Left colon (tissue), 2 donors: ENCODE measurements at places on chromosomes 2 and 18. TPM values are rescaled to one million over a fixed set of nuclear protein-coding genes. Genes with fewer than 3 reads are reported as not detected.

- DNase-seq, result no peak
Observed at GRCh38 chr18:9335697-9336045, 1.1 kb downstream of the TWSG1 start.

DNA sequence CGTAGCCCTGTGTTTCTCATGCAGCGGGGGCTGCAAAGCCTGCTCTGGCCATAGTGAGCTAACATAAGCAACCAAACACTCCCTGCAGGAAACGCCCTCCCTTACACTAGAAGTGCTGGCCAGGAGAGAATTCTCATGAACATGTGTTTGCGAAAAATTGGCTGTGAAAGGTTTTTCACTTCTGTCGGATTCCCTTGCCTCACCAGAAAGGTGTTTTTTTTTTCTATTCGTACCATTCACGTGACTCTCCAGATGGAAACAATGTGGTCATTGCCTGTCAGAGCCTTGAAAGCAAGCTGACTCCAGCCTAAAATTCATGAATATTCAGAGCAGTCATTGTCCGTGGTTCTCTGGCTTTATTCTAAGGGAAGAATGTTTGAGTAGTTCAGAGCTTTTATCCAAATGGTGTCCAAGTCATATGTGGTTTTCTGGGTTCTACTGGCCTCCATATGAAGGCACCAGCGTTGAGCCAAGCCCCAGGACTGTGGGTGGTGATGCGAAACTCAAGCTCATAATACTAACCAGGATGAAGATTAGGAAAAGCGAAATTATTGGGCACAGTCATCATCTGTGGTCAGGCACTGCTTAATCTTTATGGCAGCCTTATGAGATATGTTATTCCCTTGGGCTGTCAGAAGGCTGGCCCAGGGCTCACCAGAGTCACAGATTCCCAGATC lies 236.4 kb downstream of the ALPK2 start:
- no peak for DNase-seq

- peak; percentile 33 for DNase-seq
Observed at GRCh38 chr2:99636144-99637034, 146.6 kb upstream of the REV1 start.

GRCh38 chr2:60551240-60552077 lies 2.0 kb downstream of the BCL11A start:
- peak; percentile 43 for DNase-seq

DNA sequence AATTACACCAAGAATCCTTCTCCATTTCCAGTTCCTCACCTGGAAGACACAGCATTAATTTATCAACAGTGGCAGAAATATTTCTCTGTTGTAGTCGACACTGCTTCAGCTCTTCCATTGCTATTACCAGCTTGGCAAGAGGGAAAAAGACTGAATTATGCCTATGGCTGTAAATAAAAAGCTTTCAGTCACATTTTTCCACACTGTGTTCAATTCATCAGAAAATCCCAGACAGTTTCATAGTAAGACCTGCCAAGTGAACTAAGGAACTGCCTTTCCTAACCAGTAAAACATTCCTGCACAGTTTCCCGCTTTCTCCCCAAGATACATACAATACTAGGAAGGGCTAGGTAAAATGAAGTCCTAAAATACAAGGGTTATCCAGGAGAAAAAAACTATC lies 94.7 kb downstream of the EXOC6B start:
- DNase-seq, result no peak

DNA sequence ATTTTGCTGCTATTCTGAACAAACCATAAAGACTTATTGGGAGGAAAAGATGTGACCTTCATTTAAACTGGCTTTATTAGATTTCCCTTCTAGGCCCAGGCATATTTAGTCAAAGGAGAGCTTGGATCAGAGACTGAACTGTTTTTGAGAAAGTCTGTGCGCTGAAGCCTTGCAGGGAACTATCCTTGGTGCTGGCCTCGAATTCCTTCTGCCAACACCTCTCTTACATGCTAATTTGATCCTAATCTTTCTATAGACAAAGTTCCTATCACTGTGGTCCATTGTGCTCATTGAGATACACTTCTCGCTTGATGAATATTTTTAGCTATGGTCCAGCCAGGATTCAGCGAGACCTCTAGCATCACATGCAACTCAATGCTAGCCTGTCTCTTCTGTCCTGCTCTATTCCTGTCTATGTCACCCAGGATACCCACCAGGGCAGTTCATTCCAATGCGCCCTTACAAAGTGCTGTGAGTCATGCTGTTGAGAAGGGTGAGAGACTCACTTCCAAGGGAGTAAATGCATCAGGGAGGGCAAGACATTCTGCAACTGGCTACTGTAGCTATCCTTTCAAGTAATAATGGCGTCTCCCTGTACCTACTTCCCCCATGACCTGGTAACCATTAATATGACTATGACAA lies 356.7 kb upstream of the LYPD1 start:
- DNase-seq, result no peak

GRCh38 chr2:73268830-73269685 lies 15.2 kb downstream of the FBXO41 start:
- peak; percentile 79 for DNase-seq

- no peak for DNase-seq
Observed at GRCh38 chr18:79983253-79983652, 5.1 kb downstream of the TXNL4A start.

GRCh38 chr2:238238766-238239542 lies 884 bp downstream of the HES6 start:
- DNase-seq, result no peak

DNA sequence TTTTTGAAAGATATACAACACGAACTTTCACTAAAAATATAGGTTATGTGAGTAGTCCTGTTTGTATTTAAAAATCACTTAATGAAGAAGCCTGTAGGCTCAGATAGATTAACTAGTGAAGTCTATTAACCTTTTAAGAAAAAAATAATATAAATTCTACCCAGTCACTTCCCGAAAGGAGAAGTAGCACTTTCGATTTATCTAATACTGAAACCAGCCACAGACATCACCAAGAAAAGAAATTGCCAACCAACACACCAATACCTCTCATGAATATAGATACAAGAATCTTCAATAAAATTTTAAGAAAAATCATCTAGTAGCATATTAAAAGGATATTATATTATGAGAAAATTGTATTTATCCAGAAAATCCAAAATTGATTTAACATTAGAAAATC lies 160.5 kb downstream of the GALNT13 start:
- no peak for DNase-seq

- DNase-seq, result peak; percentile 38
Observed at GRCh38 chr2:224171226-224171625, 132.1 kb upstream of the SERPINE2 start.

DNA sequence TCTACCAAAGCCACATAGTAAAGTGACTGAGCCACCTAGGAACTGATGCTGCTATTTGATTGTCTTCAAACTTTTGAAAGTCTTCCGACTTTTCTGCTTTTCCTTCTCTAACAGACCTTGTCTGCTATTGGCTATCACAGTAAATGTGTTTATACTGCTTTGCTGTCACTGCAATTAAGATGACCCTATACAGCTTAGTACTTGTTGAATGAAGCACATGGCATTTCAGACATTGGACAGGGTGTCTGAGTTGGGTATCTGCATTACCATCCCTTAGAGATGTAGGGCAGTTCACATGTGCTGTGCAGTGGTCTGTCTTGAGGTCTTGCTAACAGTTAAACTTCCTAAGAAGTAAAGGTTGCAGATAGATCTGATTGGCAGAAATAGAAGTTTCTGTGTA lies 3.6 kb downstream of the WDR43 start:
- no peak for DNase-seq

DNA sequence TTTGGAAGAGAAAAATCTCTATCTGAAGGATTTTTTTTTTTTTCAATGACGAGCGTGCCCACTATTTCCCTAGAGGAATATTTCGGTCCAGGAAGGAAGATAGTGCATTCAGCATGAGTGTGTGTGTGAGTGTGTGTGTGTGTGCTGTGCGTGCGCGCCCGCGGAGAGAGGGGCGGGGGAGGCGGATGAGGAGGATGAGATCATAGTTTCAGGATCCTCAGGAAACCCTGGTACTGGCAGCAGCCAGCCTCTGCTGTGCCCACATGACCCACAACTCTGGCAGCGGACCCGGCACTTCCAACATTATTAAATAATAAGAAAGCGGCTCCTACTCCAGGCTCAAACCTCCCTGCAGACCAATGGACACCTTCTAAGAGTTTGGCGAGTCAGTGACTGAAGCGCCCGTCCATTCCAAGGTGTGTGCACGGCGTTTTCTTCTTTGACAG lies 217.0 kb upstream of the DTNA start:
- peak; percentile 51 for DNase-seq

GRCh38 chr2:95277246-95277906 lies 3.1 kb downstream of the PROM2 start:
- peak; percentile 78 for DNase-seq

DNA sequence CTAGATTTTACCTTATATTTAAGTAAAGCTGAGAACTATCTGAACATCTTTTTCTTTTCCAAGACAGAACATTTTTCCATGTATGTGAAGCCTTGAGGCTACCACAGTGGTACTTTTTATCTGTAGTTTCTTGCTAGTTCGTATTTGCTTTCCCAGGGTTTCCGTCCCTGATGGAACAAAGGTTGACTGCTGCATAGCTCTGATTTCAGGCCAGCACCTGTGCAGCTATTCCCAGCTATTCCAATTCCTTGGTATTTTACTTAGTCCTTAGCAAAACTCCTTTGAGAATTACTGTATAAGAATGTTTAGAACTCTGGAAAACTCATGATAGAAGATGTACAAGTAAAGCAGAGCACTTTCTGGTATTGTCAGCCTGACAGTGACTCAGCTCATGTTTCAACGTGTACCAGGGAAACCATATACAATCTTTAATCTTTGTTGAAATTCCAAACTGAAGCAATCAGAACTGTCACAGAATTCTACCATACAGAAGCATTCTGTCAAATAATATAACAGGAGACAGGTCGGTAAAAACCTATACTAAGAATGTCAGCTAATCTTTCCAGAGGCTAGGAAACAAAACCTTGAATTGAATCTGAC lies 162.2 kb downstream of the PKP4 start:
- no peak for DNase-seq

GRCh38 chr2:232229911-232230310 lies 148.6 kb upstream of the ALPP start:
- DNase-seq, result no peak

The SCG2 gene
- 6.7 TPM for total RNA-seq

The CCBE1 gene
- total RNA-seq, result 8.0 TPM

The TRIM43 gene
- total RNA-seq, result not detected

The GPR39 gene
- 22.1 TPM for total RNA-seq
